ENCODE measurements at places on chromosomes 6 and 20.
A peak's percentile ranks its signal among the peaks of the same experiment; 100 is the strongest.

DNA sequence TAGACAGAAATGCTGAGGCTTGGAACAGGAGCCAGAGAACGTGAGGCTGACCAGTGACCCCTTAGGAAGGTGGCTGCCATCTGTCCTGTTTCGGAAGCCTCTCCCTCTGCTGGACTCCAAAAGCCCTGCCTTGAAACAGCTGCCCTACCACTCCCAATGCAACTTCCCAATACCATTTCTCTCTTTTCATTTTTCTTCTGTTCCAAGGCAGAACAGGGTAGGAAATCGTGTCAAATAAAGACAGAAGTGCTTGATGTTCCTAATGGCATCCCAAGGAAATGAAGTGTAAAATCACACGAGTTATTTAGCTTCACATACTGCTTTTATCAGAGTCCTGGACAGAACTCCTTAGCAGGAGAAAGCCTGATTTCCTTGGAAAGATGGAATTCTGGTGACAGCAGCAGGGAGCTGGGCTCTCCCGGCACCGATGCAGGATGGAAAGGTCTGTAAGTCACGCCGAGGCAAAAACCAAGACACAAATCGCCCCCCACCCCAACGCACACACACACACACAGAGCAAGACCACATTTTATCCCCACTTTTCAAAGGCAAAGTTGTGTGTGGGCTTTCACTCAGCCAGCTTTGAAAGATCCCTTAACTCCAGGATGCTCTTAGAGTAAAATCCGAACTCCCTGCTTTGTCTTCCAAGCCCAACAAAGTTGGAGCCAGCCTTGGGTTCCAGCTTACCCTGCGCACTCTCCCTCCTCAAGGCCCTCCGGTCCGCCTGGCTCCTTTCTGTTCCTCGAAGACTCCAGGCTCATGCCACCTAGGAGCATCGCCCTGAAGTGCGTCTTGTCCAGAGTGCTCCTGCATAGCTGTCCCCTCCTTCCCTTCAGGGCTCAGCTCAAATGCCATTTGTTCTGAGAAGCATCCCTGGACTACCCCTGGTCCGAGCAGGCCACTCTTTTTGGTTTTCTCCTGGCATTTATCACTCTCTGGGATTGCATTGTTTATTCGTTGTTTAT lies 11.6 kb upstream of the STX16 start:
- DNase-seq = no peak

- no peak for DNase-seq
These were observed 58.8 kb downstream of the FKBP5 start for GRCh38 chr6:35629876-35630378.

DNA sequence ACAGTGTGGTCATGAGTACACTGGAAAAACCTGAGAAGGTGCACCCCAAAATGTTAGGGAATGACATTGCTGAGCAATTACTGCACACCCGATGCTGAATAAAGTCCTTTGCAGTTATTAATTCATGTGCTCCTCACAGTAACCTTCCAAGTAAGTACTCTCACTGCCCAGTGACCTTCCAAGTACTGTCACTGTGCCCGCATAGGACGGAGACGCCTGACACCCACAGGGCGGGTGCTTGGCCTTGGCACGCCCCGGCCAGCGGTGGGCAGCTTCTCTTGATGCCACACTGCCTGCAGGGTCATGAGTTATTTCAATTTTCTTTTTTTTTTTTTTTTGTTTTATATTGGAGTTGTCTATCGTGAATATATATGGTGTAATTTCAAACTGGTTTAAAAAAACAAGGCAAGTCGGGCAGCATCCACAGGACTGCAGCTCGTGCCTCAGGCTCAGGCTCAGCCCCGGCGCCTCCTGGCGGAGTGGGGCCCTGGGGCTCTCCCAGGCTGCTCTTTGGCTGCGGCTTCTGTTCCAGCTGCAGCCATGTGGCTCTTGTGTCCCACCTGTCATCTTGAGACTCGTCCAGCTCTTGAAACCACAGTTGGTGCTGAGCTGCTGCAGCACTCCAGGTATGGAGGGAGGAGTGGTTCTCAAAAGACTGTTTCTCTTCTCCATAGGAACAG lies 27.0 kb downstream of the PNLDC1 start:
- DNase-seq = no peak

DNA sequence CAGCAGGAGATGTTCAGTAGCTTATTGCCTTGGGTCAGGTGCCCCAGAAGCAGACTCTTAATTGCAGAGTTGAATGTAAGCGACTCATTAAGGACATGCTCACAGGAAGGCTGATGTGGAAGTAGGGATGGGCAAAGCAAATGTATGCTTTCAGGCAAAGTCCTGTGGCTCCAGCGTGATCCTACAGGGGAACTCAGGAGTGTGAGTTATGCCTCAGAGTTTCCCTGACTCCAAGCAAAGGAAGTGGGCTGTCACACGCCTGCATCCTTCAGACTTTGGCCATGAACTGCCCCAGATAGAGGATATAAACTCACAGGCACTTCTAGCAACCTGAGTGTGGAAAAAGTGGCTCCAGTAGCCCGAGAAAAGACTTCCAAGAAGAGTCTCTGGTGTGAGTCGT lies 64.9 kb upstream of the ZNF133 start:
- DNase-seq = no peak

- DNase-seq = no peak
These were observed 48.6 kb downstream of the TSPYL4 start for GRCh38 chr6:116205281-116205680.

DNA sequence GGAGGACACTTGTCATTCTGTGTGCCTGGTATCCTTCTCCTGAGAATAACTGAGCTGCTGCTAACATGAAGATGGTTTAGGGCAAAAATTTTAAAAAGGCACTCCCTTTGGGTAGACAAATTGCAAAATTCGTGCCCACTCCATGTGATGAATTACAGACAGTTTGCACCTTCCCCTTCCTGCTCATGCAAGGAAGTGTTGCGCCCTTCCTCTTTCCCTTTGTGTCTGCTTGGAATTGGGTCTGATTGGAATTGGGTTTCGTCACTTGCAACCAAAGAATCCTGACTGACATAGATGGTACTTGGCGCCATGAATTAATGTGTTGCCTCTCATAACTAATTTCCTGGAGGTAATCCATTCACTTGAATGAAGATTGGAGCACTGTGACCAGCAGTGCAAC lies 62.3 kb upstream of the SHLD1 start:
- no peak for DNase-seq

DNA sequence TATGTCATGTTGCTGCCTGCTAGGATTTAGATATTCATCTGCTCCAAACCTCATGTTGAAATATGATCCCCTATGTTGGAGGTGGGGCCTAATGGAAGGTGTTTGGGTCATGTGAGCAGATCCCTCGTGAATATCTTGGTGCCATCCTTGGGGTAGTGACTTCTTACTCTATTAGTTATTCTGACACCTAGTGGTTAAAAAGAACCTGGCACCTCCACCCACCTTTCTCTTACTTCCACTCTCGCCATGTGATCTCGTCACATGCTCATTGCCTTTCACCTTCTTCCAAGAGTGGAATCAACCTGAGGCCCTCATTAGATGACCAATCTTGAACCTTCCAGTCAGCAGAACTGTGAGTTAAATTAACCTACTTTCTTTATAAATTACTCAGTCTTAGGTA lies 549.4 kb upstream of the SYNCRIP start:
- no peak for DNase-seq

GRCh38 chr20:39066471-39067242 lies 104.5 kb downstream of the DHX35 start:
- DNase-seq = no peak

DNA sequence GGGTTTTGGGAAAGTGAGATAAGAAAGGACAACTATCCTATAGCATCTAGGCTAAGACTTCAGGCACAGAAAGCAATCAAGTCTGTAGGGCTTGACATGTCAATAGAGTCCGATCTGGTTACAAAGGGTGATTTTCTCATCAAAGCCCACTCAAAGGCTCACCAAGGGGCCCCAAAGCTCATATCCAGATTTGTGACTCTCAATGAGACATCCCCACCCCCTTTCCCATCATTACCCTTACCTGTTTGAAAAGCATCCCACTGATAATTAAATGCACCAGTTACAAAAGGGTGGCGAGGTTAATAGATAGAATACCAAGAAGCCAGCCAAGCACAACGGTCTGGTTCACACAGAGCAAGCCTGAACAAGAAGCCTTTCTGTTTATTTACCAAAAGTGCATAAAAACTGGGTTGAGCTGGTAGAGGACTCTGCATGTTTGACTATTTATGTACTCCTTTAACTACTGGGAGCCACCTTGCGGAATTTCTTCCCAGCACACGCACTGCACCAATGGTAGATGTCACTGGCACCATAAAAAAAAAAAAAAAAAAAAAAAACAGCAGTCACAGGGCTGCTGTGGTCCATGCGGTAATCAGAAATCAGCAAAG lies 6.1 kb downstream of the JAG1 start:
- no peak for DNase-seq

- DNase-seq = no peak
These were observed 297.8 kb downstream of the PRL start for GRCh38 chr6:21999012-21999528.

DNA sequence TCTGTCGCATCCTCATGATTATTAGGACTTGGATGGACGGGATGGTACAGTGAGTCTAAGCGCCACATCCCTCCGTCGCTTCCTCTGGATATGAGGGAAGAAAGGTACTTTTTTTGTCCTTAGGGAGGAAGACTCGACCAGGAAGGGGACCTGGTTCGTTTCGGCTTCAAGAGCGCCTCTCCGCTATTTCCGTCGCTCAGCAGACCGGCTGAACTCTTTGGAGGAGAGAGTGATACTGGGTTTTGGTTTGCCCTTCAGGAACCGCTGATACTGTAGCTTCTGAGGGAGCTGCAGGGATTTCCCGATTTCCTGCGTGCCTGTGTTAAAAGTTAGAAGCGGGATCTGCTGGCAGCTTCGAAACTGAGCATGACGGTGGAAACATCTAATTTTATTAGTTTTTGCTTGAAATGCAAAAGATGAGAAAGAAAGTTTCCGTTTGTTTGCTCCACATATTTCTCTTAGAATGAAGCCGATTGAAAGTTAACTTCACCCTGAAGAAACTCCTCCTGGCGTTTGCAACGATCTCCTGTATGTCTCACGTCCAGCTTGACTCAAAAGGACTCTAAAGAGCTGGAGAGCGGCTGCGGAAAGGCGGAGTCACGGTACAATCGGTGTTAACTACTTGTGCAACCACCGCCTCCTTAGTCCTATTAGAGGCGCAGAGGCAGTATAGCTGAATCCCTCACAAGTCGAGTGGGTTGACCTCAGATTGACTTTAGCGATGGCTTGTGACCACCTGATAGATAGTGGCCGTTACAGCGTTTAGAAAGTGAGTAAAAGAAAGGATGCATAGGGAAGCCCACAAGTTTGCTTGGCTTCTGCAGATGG lies 129.4 kb downstream of the TRIM27 start:
- DNase-seq = no peak

DNA sequence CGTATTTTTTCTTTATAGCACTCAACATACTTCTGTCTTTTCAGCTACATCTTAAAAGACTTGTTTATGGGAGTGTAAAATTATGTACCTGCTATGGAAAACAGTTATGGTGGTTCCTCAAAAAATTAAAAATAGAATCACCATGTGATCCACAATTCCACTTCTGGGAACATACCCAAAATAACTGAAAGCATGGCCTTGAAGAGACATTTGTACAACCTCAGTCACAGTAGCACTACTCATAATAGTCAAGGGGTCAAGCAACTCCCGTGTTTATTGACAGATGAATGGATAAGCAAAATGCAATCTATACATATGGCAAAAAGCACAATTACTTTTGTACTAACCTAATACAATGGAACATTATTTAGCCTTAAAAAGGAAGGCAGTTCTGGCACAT lies 74.5 kb downstream of the METTL24 start:
- no peak for DNase-seq

DNA sequence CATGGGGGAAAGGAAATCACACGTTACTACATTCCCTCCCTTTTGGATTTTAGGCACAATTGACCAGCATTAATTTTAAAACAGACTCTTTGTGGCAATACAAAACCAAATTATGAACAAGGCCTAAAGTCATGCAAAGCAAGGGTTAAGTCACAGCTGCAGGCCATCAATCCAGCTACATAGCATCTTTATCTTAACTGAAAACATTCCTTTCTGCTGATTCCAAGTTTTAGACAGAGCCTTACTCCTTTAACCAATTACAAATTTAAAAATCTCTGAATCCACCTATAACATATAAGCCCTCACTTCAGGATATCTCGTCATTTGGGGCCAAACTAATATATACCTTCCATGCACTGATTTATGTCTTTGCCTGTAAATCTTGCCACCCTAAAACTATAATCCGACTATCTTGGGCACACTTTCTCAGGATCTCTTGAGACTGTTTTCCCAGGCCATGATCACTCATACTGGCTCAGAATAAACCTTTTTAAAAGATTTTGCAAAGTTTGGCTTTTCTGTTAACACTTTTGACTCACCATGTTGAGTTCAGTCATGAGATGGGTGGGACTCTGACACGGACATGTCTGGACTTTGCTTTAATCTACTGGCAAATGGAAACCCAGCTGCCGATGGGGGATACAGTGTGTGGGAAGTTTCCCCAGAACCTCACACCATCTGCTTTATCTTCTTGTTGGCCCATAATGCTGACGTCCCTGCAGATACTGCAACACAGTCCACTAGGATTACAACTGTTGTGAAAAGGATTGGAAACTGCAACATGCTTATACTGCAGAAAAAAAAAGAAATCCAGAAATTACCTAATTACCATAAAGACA lies 757.0 kb downstream of the PTPRT start:
- DNase-seq = no peak

DNA sequence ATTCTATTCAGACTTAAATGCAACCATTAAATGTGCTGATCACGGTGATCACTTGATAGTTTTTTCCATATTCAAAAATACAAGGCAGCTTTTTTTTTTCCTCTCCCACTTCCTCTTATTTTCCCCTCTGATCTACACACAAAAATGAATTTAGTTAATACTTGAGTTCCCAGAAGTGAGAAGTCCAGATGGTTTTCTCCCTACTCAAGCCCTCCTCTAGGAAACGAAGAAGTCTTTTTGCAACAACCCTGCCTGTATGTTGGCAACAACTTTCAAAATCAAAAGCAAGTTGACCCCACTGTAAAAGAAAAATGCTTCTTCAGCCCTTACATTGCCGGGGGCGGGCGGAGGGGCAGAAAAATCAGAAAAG lies 24.3 kb downstream of the ARHGAP18 start:
- DNase-seq = no peak

DNA sequence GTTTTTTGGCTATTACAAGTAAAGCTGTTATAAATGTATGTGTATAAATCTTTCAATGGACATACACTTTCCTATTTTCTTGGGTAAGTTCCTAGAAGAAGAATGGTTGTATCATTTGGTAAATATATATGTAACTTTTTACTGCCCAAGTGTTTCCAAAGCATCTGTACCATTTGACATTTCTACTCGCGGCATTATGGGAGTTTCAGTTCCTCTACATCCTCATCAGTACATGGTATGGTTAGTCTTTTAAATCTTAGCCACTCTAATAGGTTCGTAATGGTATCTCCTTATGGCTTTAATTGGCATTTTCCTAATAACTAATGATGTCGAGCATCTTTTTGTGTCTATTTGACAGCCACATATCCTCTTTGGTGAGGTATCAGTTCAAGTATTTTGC lies 12.9 kb downstream of the SNPH start:
- DNase-seq = no peak

GRCh38 chr6:155174576-155175211 lies 89.1 kb upstream of the CLDN20 start:
- DNase-seq = peak; percentile 45

Data from cerebellar nuclear complex (tissue), 1 donor.